ENCODE measurements at places on chromosomes 5 and 9.

GRCh38 chr9:119020284-119020683, 349.0 kb downstream of the BRINP1 start:
- DNase-seq, result no peak

GRCh38 chr5:134174841-134175839, 1.6 kb downstream of the SKP1 start:
- DNase-seq, result no peak

GRCh38 chr5:131303537-131303936, 39.7 kb downstream of the CDC42SE2 start:
- no peak for DNase-seq

GRCh38 chr5:79619854-79620253, 7.6 kb downstream of the TENT2 start:
- DNase-seq, result no peak

GRCh38 chr9:138100711-138101350, 223.2 kb downstream of the CACNA1B start:
- DNase-seq, result no peak

- DNase-seq, result no peak
These were observed 204.3 kb downstream of the PIK3R1 start for GRCh38 chr5:68419637-68420452.

- DNase-seq, result no peak
These were observed 57.3 kb downstream of the SNCAIP start for GRCh38 chr5:122369253-122369815.

GRCh38 chr5:134084570-134084969, 29.9 kb upstream of the TCF7 start:
- no peak for DNase-seq

GRCh38 chr9:4829969-4830368, 37.2 kb downstream of the RCL1 start:
- no peak for DNase-seq

DNA sequence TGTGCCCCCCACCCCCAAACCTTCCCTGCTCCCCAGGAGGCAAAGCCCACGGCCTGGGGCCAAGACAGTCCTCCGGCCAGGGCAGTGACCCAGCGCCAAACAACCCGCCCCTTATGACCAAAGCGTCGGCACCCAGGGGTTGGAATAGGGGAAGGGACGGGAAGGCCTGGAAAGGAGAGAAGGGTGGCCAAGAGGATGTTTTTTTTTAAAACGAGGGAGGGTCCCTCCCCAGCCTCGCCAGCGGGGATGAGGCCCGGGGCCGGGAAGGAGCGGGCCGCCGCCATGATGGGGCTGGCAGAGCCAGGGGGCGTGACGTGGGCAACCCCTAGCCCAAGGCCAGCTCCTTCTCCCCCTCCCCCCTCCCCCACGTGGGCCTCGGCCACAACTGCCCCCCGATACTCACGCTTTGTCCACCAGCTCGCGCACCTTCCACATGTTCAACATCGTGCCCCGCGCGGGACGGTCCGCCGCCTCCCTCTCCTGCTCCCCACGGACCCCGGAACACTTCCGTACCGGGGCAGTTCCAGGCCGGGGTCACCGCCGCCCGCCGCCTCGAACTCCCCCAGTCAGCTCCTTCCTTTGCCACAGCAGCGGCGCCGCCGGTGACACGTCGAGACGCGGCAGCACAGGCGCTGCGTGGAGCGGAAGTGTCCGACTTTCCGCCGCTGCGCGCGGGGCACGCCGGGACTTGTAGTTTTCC, at the start of gene CLINT1:
TSS of gene CLINT1 (minus strand) at position 619 of the 700 bp plus-strand sequence. CDS start at position 444, 175 bp downstream.
- peak; percentile 83 for DNase-seq

GRCh38 chr5:151108566-151108965, 27.7 kb upstream of the TNIP1 start:
- DNase-seq, result no peak

DNA sequence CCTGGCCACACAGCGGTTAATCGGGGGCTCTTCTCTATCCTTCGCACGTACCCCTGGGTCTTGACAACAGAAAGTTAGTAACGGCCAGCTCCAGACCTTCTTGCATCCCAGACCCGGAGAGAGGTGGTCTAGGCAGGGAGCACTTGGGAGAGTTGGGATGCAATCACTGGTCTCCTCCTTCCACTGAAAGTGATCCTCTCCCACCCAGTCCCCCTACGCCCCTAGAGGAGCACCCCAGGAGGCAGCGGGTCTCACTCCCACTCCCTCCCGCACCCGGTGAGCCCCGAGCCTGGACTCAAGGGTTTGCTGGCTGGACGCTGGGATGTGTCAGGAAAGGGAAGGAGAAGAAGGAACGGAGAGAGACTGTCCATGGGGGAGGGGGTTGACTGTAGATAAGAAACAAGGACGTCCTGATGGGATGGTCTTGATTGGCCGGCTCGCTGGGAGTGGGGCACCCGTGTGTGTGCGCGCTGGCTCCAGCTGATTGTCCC, 2.0 kb downstream of the RORB start:
- DNase-seq, result peak; percentile 1

DNA sequence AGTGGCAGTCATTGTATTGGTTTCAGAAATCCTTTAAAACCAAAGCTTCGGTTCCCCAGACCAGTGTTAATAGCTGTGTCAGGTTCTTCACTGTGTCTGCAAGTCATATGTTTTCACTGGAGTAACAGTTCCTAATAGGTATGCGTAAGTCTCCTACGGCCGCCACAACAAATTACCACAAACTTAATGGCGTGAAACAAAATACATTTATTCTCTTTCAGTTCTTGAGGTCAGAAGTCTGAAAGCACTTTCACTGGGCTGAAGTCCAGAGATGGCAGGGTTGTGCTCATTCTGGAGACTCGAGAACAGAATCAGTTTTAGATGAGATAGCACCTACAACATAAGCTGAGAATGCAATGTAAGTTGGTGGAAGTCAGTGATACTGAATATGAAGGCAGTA, 556.2 kb downstream of the TLE4 start:
- DNase-seq, result no peak

GRCh38 chr9:20997503-20998076, 33.9 kb downstream of the HACD4 start:
- DNase-seq, result no peak

GRCh38 chr5:139422307-139422893, 16.9 kb downstream of the DNAJC18 start:
- peak; percentile 48 for DNase-seq

DNA sequence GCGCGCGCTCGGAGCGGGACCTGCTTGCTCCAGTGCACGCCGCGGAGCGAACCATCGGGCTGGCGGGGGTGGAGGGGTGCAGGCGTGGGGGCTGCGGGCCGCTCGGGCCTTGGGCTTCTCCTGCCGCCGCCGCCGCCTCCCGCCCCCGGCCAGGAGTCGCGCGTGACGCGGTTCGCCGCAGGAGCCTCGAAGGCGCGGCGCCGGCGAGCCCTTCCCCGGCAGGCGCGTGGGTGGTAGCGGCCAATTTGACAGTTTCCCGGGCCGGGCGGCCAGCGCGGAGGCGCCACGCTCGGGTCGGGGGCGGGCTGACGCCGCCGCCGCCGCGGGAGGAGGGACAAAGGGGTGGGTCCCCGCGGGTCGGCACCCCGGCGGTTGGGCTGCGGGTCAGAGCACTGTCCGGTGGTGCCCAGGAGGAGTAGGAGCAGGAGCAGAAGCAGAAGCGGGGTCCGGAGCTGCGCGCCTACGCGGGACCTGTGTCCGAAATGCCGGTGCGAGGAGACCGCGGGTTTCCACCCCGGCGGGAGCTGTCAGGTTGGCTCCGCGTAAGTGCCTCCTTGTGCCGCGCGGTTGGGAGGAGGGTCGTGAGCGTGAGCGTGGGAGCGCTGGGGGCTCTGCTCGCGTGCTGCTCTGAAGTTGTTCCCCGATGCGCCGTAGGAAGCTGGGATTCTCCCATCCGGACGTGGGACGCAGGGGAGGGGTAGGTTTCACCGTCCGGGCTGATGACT, at the start of gene TJP2:
TSS of gene TJP2 (plus strand) at position 387 of the 725 bp plus-strand sequence. CDS start at position 483, 96 bp downstream.
- peak; percentile 46 for DNase-seq

DNA sequence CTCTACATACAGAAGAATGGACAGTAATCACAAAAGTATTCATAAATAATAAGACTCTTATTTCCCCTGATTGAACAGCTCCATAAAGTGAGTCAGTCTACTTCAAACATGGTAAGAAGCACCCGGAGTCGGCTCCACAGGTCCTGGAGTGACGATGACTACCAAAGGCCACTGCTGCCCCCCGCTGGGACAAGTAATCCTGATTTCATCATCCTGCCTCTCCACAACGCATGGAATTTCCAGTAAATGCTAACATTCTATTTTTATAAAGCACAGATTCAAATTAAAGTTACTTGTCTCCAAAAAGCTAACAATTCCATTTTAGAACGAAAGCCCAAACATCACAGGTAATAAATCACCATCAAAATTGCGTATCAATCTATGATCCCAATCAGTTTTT, 16.2 kb downstream of the ATPSCKMT start:
- DNase-seq, result peak; percentile 48

DNA sequence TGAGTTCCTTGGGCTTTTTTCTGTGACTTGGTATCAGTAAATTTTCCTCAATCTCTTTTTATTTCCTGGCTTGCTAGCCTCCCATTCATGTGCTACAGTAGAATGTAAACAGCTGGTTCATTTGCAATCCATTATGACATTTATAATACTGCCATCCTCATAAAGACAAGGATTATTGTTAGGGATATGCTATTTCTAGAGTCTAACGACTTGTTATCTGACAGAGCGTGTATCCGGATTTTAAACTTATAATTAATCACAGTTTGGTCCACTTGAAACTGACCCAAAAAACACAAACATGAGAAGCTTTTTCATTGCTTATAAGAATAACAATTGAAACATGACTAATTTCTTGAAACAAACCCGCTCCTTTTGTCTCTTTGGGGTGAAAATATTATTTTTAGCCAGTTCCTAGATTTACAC, 585.8 kb downstream of the TLE4 start:
- DNase-seq, result no peak

- no peak for DNase-seq
These were observed 9.9 kb downstream of the HNRNPH1 start for GRCh38 chr5:179613460-179614071.

- no peak for DNase-seq
These were observed 1.5 kb downstream of the PAEP start for GRCh38 chr9:135563039-135563476.

- no peak for DNase-seq
These were observed 501.5 kb downstream of the ELAVL2 start for GRCh38 chr9:23324511-23324910.

- DNase-seq, result no peak
These were observed 815.5 kb downstream of the TLE1 start for GRCh38 chr9:80873861-80874260.

GRCh38 chr5:111511831-111512374, 432 bp downstream of the STARD4 start:
- DNase-seq, result no peak

GRCh38 chr9:131194762-131195161, 69.4 kb downstream of the NUP214 start:
- DNase-seq, result no peak

GRCh38 chr5:150021491-150022157, 21.1 kb downstream of the HMGXB3 start:
- no peak for DNase-seq

DNA sequence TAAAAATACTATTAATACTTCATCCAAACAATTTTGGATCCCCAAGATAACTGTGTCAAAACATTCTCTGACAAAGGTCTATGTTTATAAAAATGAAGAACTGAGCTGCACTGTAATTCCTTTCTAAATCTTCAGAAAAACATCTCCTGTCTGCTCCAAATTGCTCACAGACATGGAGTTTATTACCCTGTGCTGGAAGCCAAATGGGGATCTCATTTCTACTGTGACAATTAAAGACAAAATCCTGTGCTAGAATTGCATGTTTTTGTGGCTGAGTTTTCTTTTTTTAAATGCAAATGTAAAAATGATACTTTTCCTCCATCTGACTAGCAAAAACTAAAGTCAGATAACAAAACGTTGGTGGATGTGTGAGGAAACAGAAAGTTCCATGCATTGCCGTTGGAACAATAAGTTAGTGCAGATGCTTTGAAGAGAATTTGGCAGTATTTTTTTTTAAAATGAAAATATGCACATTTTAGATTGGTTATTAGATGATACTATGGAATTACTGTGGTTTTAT, 93.5 kb downstream of the GNA14 start:
- no peak for DNase-seq

DNA sequence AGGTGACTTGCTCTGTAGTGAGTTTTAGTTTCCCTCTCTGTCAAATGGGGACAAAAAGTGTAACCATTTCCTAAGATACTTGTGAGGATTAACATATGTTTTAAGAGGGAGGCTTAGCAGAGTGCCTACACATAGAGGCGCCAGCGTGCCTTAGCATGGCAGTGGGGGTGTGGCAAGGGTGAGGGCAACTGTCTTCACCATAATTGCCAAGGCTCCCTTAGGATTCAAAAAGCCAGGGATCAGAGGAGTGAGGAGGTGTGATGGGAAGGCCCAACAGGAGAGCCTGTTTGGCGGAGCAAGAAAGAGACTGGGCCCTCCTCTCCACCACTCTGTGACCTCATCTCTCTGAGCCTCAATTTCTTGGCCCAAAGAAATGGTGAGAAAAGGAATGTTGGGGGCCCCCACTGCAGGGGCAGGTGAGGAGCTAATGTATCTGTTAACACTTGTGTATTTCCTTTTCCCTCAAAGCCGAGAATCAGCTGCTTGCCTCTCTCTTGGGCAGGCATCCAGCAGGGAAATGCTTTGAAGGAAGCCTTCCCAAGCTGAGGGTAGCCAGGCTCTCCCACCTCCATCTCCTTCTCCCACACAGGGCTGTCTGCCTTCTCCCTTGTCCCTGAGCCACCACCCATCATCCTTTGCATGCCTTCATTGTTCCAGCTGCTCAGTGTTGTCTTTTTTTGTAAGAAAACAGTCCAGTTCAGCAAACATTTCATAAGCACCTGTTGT, 76.0 kb downstream of the DAB2IP start:
- no peak for DNase-seq

DNA sequence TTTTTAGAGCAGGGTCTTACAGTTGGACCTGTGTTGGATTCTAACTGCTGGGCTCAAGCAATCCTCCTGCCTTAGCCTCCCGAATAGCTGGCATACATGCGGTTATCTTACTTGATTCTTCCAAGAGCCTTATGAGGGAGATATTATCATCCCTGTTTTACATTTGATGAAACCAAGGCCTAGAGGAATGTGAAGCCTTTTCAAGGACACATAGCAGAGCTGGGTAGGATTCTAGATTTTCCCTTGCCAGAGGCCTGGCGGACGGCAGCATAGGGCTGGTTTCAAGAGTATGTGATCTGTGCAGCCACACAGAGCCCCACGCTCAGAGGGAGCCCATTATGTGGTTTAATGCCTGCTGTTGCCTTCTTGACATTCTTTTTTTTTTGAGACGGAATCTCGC, 24.2 kb downstream of the NDST1 start:
- DNase-seq, result no peak

GRCh38 chr5:97231025-97231636, 48.1 kb upstream of the RIOK2 start:
- DNase-seq, result peak; percentile 39

GRCh38 chr5:112653638-112654205, 84.0 kb upstream of the APC start:
- DNase-seq, result no peak

- no peak for DNase-seq
These were observed 107.0 kb downstream of the MARCHF11 start for GRCh38 chr5:16072616-16073015.

DNA sequence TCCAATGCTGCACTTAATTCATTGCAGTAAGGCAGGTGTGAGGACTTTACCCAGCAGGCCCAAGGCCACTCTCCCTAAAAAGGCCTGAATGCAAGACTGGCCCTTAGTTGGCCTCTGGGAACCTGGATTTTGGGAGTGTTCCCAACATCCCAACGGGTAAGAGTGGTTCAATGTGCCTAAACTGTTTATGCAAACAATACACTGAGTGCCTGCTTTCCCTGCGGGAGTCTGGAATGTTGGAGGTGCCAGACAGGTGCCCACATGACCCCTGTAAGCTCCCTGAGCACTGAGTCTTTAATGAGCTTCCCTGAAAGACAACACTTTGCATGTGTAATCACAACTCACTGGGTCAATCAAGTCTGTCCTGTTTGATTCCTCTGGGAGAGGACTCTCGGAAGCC, 37.4 kb downstream of the NSUN2 start:
- DNase-seq, result no peak

- no peak for DNase-seq
These were observed 146.5 kb downstream of the LPAR1 start for GRCh38 chr9:110891760-110892159.
